ENCODE measurements at places on chromosomes 6 and 20.

DNA sequence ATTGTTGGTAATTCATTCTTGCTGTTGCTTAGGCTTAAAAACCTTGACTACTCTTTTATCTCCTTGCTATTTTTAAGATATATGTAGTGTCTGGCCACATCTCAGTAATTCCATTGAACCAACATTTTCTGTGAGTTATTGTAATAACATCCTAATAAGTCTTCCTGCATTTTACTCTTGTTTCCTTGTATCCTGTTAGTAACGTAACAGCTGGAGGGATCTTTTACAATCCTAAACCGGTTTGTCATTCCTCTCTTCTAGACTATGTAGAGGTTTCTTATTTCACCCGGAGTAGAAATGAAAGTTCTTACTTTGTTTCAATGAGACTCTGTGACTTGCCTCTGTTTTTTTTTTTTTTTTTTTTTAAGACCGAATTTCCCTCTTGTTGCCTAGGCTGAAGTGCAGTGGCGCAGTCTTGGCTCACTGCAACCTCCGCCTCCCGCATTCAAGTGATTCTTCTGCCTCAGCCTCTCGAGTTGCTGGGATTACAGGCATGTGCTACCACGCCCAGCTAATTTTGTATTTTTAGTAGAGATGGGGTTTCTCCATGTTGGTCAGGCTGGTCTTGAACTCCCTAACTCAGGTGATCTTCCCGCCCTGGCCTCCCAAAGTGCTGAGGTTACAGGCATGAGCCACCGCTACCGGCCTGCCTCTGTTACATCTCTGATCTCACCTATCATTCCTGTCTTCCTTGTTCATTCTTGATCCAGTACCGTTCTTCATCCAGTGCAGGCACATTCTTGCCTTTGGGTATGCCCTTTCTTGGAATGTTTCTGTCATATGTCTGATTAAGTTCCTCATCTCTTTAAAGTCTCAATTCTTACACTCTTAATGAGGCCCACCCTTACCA, 44.7 kb downstream of the NCOA3 start:
- DNase-seq, result no peak

DNA sequence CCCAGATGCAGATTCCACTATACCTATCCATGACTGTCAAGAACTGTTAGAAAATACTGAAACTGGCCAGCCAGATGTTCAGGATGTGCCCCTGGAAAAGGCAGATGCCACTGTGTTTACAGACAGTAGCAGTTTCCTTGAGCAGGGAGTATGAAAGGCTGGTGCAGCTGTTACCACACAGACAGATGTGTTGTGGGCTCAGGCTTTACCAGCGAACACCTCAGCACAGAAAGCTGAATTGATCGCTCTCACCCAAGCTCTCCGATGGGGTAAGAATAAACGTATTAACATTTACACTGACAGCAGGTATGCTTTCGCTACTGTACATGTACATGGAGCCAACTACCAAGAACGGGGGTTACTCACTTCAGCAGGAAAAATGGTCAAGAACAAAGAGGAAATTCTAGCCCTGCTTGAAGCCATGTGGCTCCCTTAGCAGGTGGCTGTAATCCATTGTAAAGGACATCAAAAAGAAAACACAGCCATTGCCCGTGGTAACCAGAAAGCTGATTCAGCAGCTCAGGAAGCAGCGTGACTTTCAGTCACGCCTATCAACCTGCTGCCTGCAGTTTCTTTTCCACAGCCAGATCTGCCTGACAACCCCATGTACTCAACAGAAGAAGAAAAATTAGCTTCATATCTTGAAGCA, 459.7 kb upstream of the HTR1E start:
- no peak for DNase-seq

- DNase-seq, result no peak
These were observed 34.9 kb upstream of the PRDM1 start for GRCh38 chr6:106051226-106051625.

DNA sequence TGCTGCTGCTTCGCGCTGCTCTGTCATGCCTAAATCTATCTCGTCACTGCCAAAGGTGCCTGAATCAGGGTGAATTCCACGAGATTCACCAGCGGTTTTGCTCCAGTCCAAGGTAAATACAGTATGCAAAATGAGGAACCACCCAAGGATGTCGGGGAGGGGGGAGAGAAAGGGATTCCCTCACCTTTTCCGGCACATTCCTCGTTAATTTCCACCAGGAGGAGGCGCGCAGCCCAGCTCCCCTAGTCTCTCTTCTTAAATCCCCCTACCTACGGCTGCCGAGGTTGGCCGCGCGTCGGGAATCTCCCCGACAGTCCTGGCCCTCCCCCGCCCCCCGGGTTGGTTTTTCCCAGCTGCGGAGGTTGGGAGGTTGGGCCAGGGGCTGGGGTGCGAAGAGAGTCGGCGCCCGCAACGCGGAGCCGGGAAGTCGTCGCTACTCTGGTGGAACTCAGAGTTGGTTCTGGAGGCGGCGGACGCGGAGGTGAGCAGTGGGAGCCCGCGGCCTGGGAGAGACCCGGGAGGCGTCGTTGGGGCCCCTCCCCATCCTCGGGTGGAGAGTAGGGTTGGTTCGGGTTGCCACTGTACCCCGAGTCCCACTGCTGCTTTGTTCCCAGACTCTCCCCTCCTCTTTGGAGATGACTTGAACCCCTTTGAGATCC, at the start of gene TPBG:
Gene TPBG (plus strand): TSS at position 390 of the 659 bp plus-strand sequence. CDS start 1,145 bp downstream, outside the sequence.
- peak; percentile 71 for DNase-seq

DNA sequence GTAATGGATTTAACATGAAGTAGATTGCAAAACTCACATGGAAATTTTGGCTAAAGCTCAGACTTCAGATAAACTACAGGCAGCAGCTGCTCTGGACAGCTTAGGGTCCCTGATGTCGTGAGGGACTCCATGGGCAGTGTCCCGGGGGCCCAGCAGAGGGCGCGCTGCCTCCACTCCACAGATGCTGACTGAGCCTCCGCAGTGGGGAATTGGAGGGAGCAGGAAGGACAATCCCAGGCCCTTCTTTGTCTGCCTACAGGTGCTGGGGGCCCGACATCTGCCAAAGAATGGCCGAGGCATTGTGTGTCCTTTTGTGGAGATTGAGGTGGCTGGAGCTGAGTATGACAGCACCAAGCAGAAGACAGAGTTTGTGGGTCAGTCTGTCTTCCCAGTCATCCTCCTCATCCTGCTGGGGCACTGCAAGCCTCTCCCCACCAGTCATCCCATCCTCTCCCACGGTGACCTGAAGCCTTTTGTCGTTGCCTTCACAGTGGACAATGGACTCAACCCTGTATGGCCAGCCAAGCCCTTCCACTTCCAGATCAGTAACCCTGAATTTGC, 35.9 kb downstream of the PLCG1 start:
- peak; percentile 85 for DNase-seq

GRCh38 chr6:25105070-25105925, 169.5 kb upstream of the RIPOR2 start:
- DNase-seq, result no peak

- peak; percentile 27 for DNase-seq
These were observed 268.0 kb downstream of the TFAP2A start for GRCh38 chr6:10146715-10147451.
